MV-4-11 (cell line): ENCODE measurements at places on chromosomes 7 and 10.

- no peak for DNase-seq
Measured at GRCh38 chr7:95209276-95209675, 115.1 kb downstream of the PON1 start.

DNA sequence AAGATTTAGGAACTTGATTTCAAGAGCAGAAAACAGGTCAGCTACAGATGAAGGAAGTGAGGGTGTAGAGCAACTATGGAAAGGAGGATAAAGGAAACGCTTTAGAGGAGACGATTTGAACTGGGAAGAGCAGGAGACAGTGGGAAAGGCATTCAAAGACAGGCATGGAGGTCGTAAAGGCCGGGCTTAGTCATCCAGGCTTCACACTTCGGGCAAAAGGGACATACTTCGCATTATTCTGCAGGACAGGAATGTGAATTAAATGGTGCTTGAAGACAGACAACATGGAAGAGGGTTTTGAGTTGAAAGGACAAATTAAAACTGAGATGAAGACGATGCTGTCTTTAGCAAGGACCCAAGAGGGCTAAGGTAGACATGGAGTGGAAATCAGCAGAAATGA is 8.1 kb downstream of the FAM171A1 start:
- DNase-seq = no peak

- no peak for DNase-seq
Measured at GRCh38 chr10:88221010-88221973, 357.9 kb downstream of the PTEN start.

DNA sequence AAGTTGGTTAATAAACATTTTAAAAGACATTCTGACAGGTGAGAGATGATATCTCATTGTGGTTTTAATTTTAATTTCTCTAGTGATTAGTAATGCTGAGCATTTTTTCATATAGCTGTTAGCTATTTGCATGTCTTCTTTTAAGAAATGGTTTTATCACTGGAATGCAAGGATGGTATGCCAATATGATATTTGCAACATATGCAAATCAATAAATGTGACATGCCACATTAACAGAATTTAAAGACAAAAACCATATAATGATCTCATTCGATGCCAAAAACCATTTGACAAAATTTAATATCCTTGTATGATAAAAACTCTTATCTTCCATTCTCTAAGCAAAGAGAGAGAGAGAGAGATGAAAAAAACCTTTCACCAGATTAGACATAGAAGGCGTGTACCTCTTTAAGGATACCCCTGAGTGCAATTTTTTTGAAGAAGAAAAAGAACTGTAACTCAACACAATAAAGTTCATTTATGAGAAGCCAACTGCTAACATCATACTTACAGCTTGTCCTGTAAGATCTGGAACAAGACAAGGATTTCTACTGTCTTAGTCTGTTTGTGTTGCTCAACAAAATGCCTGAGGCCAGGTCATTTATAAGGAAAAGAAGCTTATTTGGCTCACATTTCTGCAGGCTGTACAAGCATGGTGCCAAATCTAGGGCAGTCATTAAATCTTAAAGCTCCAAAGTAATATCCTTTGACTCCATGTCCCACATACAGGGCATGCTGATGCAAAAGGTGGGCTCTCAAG is 39.7 kb upstream of the ZMYND11 start:
- no peak for DNase-seq

DNA sequence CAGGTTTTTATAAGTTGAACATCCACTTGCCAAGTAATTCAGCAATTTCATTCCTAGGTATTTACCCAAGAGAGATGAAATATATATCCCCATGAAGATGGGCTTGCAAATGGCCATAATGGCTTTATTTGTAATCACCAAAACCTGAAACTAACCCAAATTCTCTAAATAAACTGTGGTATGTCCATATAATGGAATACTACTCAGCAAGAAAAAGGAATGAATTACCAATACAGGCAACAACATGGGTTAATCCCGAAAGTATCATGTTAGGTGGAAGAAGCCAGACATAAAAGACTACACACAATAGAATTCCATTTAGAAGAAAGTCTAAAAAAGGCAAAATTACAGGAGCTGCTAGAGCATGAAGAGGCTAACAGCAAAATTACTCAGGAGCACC is 101.4 kb upstream of the PPP2R2D start:
- no peak for DNase-seq
